Type B pancreatic cell (in vitro differentiated cells): ENCODE measurements at places on chromosomes 6 and 20.

DNA sequence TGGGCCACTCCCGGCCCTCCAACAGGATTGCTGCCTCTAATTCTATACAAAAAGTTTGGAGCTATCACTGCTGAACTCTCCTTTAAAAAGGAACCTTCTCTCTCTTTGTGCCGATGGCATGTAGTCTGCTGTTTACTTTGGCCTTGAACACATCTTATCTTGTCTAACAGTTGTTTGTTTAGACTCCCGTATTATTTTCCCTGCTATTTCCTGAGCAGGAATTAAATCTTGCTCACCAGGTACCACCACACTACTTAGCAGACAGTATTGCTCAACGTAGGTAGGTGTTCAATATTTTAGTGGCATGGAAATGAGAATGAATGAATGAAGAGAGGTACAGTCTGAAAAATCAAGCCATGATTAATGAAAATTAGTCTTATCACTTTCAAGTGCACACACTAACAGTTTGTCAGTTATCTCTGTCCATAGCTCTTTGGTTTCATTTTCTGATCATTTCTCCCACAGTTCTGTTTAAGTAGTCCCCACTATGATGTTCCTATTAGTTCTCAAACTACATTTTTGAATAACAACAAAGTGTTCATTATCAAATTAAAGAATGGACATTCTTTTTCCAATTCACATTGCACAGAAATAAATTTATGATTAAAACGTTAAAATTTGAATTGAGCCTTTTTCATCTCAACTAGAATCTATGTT lies 6.8 kb upstream of the HEY2 start:
- no peak for DNase-seq

DNA sequence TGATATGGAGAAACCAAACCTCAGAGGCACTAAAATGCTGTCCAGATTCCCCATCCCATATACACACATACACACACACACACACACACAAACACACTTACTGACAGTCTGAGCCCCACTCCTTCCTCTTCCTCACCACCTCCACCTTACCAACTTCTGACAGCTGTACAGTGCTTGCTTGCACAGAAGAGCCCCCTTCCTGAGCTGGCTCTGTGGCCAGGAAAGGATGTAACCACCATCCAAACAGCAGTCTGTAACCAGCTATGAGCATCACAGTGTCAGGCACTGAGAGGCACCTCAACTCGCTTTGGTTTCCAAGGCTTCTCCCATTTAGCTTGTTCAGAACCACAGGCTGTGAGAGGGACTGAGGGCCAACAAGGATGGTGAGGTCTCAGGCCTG lies 5.9 kb upstream of the C6orf136 start:
- DNase-seq, result no peak

DNA sequence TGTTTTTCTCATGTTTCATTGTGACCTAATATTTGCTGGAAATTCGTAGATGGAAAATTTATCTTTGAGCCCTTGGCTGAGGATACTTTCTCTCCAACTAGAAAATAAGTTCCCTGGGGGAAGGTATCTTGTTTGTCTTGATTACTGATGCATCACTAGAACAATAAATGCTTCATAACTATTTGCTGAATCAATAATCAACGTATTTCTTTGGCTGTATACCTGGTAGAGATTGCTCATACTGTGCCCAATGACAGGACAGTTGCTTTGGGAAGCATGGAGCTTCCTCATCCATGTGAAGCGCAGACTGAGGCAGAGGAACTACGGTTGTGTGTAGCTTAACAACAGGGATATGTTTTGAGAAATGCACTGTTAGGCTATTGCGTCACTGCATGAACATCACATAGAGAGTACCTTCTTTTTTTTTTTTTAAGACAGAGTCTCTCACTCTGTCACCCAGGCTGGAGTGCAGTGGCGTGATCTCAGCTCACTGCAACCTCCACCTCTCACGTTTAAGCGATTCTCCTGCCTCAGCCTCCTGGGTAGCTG lies 34.2 kb upstream of the RPN2 start:
- no peak for DNase-seq

- DNase-seq, result no peak
Measured at GRCh38 chr20:36435592-36436541, 105.5 kb upstream of the MYL9 start.
